ENCODE measurements at places on chromosomes 5 and 9. TPM values are rescaled to one million over a fixed set of nuclear protein-coding genes. Genes with fewer than 3 reads are reported as not detected.

GRCh38 chr5:173139631-173140030 is 4.7 kb upstream of the BNIP1 start:
- no peak for DNase-seq

DNA sequence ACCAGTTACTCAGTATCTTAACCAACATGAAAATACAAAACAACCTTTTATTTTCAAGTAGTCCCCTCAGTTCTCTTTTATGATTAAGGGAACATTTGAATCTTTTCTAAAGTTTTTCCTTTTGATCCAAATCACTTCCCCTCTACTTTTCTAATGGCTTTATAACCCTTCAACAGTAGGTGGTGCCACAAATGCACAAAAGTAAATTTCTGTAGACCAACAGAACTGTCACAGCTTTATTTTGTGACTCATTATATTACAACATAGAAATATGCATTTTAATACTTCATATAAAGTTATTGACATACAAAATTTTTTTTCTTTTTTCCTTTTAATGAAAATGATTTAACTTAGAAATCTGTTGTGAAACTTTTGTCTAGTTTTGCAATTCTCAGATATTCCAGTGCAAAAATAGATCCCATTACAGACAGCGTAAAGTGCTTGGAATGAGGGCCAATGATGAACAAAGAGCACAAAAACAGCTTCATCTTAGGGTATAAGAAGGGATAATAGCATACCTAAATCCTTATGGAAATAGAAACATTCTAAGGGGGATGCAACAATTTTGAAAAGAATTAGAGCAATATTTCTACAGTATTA is 17.0 kb downstream of the NIPSNAP3B start:
- no peak for DNase-seq

DNA sequence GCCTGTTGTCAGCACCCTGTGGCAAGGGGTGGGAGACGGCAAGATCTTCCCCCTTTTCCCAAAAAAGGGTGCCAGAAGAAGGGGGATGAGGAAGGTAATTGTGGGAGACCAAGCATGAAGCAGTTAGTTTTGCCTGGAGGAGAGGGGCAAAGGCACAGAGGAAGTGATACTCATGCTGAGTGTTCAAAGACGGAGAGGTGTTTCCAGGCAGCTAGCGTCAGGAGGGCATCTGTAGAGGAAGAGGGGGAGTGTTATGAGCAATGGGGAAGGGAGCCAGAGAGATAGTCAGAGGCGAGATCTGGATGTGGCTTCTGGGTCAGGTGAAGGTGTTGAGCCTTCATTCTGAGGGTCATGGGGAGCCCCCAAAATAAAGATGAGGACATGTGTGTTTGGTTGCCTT is 26.9 kb upstream of the ADAM19 start:
- no peak for DNase-seq

DNA sequence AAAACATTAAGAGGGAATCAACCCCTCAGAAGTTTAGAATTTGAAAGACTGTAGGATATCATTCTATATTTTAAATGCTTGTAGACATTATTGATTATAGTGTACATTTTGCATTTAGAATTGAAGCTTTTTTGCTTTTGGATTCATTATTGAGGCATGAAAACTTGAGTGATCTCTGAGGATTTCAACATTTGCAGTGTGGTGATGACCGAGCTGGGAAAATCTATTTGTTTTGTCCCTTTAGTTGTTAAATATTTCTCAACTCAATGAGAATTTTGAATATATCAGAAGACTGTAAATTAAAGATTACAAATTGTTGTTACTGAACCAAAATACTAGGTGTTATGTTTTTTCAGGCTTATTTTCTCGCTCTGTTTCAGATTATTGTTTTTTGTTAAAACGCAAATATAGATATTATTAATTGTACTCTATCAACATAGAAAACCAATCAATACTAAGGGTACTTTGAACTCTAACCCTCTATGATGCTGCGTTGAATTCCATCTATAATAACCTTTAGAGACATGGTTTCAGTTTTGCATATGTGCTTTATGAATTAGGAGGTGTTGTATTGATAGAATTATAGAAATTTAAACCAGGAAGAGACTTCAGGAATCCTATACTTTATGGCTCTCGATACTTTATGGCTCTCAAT is 19.3 kb upstream of the DMRTA1 start:
- no peak for DNase-seq

GRCh38 chr5:172559004-172559932 is 81.8 kb upstream of the NEURL1B start:
- DNase-seq = peak; percentile 77

The F2RL1 gene
- 144 TPM for total RNA-seq

DNA sequence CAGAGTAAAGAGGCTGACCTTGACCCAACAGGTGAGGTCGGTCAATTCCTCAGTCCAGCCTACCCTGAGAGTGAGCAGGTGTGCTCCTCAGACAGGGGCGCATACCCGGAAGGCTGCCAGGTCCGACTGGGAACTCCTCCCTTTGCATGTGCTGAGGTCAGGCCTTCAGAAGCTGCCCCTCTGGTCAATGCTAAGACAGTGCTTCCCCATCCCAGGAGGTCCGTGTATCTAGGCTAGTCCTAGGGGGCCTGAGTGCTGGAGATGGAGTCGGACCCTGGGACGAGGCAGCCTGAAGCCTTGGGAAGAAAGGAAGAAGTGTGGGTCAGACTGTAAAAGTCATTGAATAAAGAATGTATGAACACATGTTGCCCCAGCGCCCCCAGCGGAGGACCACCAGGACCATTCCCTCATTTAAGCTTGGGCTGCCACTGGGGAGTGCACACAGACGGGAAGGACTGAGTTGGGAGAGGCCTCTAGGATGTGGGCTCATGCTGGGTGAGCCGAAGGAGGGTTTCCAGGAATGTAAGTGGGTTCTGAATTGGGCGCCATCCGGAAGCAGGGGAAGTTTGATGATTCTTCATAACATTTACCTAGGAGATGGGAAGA is 41.0 kb upstream of the GFPT2 start:
- no peak for DNase-seq

GRCh38 chr9:134676886-134677285 is 35.3 kb downstream of the COL5A1 start:
- DNase-seq = no peak

DNA sequence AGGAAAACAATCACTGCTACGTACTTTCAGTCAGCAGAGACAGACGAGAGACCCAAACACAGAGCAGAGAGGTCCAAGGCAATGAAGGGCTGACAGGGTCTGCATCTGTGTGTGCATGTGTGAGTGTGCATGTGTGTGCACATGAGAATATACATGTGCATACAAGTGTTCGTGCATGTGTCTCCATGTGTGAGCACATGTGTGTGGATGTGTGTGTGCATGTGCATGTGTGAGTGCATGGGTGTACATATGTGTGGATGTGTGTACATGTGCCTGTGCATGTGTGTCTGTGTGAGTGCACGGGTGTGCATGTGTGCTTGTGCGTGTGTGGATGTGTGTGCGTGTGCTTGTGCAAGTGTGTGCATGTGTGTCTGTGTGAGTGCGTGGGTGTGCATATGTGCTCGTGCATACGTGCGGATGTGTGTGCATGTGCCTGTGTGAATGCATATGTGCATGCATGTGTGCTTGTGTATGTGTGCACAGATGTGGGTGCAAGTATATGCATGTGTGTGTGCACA is 82.3 kb downstream of the OLFM1 start:
- DNase-seq = no peak

- DNase-seq = no peak
Measured at GRCh38 chr5:137176126-137176525, 323.0 kb downstream of the SPOCK1 start.

GRCh38 chr5:89283728-89284493 is 400.9 kb upstream of the MEF2C start:
- DNase-seq = no peak

DNA sequence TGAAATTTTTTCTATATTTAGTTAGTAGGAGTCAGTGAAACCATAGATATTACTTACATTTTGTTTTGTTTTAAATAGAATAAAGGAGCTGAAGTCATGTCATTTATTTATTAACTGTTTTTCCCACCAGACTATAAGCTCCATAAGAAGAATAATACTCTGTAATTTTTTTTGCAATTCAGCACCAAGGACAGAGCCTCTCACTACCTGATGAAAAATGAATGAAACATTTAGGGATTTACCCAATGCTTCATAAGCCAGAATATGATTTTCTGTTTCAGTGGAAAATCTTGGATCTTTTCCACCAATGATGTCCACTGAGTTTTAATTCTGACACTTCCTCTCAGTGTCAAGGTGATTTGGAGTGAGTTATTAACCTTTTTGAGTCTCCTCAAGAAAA is 624.9 kb upstream of the GRAMD2B start:
- DNase-seq = peak; percentile 4

DNA sequence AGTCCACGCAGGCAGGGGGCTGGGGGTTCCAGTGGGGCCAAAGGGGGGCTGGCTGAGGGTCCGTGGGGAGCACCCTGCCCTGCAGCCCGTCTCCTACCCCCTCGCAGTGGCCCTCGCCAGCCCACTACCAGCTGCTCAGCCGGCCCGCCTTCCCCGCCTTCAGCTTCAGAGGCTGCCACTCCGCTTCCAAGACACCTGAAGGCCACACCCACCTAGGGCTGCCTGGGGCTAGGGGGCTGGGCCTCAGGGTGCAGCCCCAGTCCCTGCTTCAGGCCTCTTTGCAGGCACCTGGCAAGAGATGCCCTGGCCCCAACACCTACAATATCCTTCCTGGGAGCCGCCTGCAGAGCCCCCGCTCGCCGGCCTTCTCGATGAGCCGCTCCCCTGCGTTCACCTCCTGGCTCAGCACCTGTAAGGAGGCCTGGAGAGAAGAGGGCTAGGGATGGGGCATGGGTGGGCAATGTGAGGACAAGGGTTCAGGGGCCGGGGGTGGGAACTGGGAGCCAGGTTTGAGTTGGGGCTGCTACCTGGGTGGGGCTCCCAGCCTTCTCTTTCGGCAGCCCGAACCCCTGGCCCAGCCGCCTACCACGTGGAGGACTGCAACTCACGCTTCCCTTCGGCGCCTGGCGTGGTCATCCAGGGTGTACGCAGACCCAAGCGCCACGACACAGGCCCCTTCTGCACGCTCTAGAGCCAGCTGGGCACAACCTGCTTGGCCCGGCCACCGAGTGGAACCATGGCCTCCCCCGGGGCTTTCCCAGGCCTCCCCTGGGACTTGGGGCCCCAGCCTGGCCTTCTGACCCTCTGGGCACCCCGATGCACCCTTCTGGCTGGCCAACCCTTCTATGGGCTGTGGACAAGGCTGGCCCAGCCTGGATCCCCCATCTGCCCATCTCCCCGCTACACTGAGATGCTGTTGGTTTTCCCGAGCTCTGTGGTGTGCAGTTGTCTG is 1.7 kb downstream of the STPG3 start:
- no peak for DNase-seq

DNA sequence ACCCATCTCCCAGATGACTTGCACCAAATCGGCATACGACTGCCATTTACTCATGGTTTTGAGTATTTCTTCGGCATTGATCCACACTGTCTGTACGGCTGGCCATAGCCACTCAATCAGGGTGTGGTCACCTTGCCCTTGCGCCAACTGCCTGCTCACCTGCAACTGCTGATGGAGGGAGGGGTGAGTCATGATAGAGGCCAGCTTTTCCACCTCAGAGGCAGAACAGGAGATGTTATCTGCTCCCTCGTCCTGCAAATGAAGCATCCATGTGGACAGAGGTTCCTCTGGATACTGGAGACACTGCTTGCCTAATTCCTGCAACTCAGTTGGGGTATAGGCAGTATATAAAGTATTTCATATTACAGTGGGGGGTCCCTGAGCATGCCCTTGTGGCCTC is 85.6 kb upstream of the ATP10B start:
- no peak for DNase-seq

DNA sequence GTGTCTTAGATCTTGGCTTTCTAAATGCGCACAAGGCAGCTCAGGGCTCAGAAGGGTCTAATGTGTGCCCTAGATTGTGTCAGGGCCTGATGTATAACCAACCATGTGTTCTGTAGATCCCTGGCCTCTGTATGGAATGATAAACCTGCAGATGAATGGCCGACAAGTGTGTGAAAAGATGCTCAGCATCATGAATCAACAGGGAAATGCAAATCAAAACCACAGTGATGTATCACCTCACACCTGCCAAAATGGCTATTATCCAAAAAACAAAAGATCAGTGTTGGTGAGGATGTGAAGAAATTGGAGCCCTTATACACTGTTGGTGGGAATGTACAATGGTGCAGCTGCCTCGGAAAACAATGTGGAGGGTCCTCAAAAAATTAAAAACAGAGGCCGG is 489.8 kb downstream of the SEMA5A start:
- no peak for DNase-seq

DNA sequence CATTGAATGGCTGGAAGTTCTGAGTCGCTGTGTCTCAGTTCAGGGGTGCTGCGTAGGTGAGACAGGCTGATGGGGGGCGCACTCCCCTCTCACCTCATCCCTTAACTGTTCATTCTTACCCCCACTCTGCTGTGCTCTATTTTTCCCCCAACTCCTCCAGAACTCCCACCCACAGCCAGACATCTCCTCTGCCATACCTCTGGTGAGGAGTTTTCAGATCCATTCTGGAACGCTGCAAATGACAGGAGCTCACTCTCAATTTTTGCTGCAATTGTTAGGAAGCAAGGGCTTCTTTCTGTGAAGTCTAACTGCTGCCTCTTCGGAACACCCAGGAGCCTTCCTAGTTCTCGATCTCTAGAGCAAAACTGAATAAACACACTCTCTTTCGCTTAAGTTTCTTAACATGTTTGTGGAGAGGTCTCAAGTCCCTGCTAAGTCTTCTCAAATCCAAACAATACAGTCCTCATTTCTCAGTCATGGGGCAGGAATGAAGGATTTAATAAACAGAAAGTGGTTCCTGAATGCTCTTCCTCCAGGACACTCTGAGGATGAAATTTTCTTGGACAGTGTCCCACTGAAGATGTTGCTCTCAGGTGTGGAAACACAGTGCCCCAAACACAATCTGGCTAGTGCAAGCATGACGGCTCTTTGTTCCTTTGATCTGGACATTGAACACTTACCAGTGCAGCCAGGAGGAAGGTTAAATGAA is 387.7 kb downstream of the KDM4C start:
- no peak for DNase-seq

The PCDHB16 gene
- total RNA-seq = 0.92 TPM

The CCL27 gene
- not detected for total RNA-seq

The ABHD17B gene
- total RNA-seq = 19.6 TPM

The FAM81B gene
- 0.75 TPM for total RNA-seq

The CXCL14 gene
- total RNA-seq = not detected

GRCh38 chr5:107634981-107635848 is 35.5 kb downstream of the EFNA5 start:
- DNase-seq = no peak

The LHX3 gene
- not detected for total RNA-seq
